Sigmoid colon (tissue), 7 donors: ENCODE measurements at places on chromosomes 3 and 15.

GRCh38 chr3:123292321-123293310, 90.9 kb downstream of the SEC22A start:
- peak; percentile 44 for DNase-seq

DNA sequence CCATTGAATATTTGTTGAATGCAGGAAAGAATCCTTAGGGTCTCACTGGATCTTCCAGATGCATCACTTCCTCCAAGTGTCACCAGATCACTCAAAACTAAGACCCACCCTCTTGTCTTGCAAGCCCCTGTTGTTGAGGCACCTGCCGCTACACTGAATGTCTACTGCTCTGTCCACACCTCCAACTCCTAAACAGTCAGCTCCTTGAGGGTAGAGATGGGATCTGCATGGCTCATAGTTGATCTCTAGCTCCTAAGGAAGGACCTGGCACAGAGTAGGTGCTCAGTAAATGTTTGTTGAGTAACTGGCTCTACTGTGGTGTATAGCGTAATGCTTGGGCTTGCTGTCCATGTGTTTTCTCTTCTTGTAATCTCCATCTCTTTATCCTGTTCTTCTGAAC, 8.8 kb downstream of the SLC6A20 start:
- DNase-seq = no peak

DNA sequence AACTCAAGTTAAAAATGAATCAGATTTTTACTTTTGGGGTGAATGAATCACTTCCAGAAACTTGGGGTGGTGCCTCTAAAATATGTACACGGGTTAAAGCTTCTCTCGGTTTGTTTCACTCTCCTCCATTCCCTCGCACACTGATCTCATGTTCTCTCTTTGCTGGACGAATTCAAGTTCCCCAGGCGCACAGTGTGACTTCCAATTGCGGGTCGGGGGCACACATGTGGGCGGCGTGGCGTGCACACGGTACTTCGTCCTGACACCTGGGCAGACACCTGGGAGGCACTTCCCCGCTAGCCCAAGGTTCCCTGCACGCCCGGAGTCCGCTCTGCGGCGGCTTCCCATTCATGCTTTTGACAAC, 692 bp downstream of the SCAANT1 start:
- DNase-seq = no peak

GRCh38 chr15:55859681-55860080, 116.7 kb upstream of the PRTG start:
- no peak for DNase-seq

DNA sequence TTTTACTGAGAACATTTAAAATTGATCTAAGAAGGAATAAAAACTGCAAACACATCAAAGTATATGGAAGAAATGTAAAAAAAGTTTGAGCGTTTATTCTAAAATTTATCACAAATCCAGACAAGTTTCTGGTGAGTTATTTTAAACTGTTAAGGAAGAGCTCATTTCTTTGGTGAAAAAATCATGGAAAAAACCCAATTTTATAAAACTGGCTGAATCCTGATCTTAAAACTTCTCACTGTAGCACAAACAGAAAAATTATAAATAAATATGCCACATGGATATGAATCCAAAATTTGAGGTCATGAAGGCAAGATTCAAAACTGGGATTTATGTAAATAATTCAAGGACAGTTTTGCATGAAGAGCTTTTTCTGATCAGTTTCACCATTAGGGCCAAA, 205.1 kb upstream of the RGMA start:
- DNase-seq = no peak

DNA sequence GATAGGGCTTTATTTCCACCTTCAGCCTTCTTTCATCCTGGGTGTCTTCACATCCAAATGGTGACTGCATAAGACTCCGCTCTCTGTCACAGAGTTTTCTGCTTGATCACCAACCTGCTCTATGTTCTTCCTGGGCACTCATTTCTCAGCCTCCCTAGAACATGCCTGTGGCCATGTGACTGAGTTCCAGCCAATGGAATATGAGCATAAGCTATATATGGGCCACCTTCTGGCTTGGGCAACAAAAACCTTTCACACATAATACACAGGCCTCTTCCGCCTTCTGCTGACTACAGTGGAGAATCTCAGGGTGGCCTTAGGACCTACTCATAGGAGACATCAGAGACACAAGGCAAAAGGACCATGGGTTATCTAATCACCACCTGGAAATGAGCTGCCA, 51.2 kb upstream of the MED12L start:
- no peak for DNase-seq

DNA sequence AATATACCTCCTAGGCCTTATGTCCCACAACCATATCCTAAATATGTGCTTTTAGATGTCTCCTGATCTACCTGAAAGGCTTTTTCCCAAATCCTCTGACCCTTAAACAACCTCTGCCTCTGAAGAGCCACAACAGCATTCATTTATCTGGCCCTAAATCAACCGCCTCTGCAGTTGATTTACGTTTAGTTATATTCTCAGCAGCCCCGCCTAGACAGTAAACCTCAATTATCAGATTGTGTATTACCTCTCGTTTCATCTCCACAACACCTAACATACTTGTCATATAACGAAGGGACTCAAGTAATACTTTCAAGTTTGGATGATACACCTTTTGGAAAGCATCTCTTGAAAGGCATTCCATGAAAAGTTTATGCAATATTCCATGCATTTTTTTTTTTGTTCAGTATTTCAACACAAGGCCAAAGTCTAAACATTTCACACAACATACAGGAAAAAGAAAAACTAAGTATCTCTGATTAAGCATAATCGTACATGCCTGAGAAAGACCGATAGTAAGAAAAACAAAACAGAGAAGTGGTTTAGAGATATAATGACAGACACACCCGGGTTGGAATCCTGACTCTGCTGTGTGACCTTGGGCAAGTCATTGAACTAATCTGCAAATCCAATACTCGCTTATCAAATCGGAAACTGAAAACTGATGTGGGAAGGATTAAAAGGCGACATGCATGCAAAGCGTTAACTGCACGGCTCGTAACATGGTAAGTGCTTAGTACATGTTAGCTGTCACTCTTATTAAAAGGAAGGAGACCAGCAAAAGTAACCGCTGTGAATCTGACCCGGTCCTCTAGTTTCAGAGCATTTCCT, 778 bp downstream of the CRBN start:
- DNase-seq = no peak

DNA sequence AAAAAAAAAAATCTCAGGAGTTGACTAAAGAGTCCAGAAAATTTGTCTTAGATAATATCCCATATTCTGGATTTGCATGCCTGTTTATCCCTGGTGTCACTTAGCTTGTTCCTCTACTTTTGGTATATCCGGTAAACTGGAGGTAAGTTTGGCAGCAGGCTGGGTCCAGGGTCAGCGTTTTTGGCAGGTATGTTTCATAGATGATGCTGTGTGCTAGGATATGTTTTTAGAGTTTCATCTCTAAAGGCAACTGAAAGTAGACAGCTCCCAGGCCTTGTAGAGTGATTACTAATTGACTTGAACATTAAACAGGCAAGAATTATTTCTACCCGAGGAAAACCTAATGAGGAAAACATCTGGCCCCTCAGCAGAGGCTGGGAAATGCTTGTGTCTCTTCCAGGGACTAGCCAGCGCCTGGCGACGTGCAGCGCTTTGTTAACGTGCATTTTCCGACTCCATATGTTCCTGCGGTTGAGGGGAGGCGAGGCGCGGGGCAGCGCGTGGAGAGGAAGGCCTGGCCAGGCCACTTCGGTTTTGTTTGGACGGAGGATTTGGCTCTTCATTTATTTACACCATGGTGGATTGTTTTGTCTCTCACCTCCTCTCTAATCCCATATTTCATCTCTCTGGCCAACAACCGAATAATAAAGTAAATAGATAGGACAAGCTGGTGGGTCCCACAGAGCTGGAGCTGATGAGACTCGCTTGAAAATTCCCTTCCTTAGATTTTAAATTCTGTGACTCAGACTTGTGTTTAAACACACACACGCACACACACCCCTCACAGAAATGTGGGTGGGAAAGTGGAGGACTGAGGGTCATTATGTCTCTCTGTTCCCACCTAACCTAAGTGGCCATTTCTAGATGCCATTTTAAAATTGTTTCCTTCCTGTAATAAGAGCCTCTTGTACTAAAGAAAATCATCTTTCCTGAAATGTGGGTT, 65.3 kb downstream of the ASB7 start:
- DNase-seq = peak; percentile 76

GRCh38 chr15:60328852-60329443, 68.8 kb downstream of the ANXA2 start:
- no peak for DNase-seq

DNA sequence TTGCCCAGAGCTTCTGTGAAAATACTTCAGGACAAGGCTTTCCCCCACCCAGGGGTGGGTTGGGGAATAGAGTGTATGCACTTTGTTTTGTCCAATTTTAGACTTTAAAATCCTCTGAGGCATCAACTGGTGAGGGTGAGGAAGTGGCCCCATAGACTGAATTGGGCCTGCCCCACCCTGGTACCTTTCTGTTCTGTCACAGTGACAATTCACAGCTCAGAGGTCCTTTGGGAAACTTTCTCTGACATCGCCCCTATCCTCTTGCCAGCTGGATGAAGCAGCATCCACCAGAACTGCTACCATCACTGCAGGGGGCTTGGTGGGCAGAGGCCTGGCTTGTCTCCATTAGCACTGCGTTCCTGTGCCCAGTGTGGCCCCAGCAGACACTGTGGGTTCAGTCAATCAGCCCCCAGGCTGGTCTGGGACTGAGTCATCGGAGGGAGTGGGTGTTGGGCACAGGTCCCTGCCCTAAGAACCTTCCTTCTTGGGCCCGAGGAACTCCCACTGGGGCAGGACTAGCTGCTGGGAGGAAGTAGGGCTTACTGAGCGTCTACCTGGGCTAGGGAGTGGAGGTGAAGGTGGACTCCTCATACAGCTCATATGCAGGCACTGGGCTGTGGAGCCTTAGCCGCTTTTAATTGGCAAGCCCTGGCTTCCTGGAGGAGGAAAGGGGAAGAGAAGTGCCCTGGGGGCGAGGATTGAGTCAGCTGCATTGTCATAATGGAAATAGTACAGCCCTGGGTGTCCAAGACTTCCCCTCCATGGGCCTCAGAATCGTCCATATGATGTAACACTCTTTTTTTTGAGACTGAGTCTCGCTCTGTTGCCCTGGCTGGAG, 1.5 kb upstream of the PPM1M start:
- peak; percentile 72 for DNase-seq

DNA sequence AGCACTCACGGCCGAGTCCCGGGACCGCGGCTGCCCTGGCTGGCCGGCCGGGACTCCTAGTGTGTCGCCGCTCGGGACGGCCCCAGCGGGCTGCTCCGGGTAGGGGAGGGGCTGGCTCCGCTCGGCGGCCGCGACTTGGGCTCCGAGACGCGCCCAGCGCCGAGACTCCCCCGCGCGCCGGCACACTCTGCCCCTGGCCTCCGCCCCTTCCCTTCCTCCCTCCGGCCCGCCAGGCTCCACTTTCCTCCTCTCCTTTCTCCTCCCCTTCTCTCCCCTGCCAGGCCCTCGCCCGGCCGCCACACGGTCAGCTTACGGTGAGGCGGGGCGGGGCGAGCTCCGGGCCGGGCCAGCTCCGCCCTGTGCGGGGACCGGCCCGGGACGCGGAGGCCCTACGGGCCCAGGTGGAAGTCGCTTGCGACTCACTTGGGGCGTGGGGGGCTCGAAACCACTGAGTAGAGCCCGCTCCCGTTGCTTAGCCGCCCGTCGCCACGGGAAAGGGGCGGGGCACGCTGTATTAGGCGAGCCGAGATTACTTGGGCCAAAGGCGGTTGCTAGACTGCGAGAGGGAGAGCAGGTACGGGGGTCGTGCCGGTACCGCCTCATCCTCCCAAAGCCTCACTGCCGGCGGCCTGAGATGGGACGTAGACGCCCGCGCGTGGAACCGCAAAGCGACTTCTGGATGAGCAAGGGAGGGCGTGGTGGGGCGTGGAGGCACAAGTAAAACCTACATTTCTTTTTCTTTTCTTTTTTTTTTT, at the start of gene ITGB5:
Gene ITGB5, minus strand, starts transcription at position 189 of the 755 bp plus-strand sequence. CDS start 365 bp downstream, outside the sequence.
- DNase-seq = peak; percentile 93

DNA sequence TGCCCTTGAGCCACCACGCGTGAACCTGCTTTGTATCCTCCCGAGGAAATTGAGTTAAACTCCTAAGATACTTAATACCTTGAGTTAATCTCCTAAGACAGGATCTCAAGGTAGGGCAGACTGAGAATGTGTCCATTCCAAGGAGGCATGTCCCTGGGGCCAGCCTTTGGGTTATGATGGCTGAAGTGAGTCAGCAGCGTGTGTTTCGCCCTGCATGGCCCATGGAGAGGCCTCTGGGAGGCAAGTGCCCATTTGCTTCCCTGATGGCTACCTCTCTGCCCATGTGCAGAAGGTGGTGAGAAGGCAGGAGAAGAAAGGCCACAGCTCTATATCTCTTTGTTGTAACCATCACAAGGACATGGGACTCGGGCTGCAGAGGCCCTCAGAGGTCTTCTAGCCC, 36.7 kb upstream of the LIMD1 start:
- DNase-seq = no peak

- DNase-seq = no peak
Measured at GRCh38 chr3:158649791-158650190, 5.5 kb downstream of the GFM1 start.

DNA sequence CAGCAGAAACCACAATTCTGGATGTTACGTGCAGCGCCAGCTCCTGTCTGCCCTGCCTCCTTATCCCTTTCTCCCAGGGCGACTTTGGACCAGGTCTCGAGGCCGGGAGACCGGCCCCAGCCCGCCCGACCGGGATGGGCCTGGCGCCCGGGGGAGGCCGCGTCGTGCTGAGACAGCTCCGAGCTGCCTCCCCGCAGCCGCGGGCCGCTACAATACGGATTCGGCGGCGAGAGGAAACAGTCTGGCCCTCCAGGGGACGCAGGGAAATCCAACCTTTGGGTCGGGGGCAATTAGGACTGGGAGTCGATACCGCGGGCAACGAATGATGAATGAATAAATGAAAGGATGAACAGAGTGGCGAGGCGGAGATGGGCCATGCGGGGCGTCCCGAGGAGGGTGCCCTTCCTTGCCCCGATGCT, 537 bp downstream of the GRAMD2A start:
- DNase-seq = no peak

- no peak for DNase-seq
Measured at GRCh38 chr3:172786036-172786435, 35.5 kb downstream of the ECT2 start.

- DNase-seq = no peak
Measured at GRCh38 chr3:10781981-10782380, 34.0 kb upstream of the SLC6A11 start.

- no peak for DNase-seq
Measured at GRCh38 chr15:22228101-22228762, 147.9 kb downstream of the OR4M2 start.

DNA sequence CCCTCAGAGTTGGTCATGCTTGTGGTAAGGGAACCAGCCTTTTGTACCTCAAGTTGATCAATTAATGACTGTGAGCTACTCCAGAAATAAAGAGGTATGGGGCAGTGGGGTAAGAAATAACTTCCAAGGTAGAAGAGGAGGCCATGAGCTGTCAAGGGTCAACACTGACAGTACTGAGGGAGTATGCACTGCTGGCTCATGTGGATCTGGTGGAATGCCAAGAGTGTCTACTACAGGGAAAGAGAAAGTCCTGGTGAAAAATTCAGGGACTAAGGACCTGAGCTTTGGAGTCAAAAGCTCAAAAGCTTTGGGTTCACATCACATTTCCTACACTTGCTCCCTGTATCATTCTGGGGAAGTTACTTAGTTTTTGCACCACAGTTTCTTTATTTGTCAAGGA, 154.9 kb downstream of the SEMA6D start:
- DNase-seq = no peak
